ENCODE measurements at places on chromosomes 7 and 10. TPM values are rescaled to one million over a fixed set of nuclear protein-coding genes. Genes with fewer than 3 reads are reported as not detected.

DNA sequence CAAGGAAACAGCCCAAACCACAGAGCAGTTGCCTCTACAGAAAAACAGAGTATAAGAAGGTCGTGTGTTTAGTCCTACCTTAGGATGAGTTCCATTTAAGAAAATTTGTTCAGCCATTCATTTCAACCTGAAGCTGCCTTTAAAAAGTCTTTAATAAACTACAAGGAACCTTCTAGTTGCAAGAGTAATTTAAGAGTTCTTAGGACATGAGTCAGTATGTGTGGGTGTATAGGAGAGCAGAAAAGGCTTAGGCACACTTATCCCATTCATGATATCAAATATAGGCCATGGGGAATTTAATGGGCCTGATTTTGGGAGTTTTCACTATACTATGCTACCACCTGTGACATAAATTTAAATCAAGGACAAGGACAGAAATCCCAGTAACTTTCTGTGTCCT, 496.8 kb downstream of the TFEC start:
- no peak for DNase-seq
- no peaks in the 10 kb centered on the region for H3K36me3 ChIP-seq
- no peak overlapping the region for H3K27ac ChIP-seq
- H3K27me3 ChIP-seq: no peaks in the 10 kb centered on the region
- no peak overlapping the region for H3K4me3 ChIP-seq
- no peaks in the 10 kb centered on the region for H3K4me1 ChIP-seq

Gene PNLIPRP3
- total RNA-seq: not detected

Gene EGFR
- total RNA-seq: 0.16 TPM

Gene C10orf53
- total RNA-seq: not detected

Gene IL6
- 0.68 TPM for total RNA-seq

Gene LRRN3
- total RNA-seq: 52.3 TPM

Gene PUS7
- total RNA-seq: 10.2 TPM

GRCh38 chr10:73206385-73206784, 38.5 kb downstream of the FAM149B1 start:
- H3K4me3 ChIP-seq: no peak overlapping the region
- H3K4me1 ChIP-seq: no peaks in the 10 kb centered on the region
- no peak for DNase-seq
- H3K27ac ChIP-seq: no peak overlapping the region
- no peaks in the 10 kb centered on the region for H3K27me3 ChIP-seq

- no peaks in the 10 kb centered on the region for H3K4me1 ChIP-seq
- no peak overlapping the region for H3K27ac ChIP-seq
- no peaks in the 10 kb centered on the region for H3K27me3 ChIP-seq
- H3K36me3 ChIP-seq: no peaks in the 10 kb centered on the region
Observed at GRCh38 chr7:83119494-83119893, 43.2 kb downstream of the PCLO start.

DNA sequence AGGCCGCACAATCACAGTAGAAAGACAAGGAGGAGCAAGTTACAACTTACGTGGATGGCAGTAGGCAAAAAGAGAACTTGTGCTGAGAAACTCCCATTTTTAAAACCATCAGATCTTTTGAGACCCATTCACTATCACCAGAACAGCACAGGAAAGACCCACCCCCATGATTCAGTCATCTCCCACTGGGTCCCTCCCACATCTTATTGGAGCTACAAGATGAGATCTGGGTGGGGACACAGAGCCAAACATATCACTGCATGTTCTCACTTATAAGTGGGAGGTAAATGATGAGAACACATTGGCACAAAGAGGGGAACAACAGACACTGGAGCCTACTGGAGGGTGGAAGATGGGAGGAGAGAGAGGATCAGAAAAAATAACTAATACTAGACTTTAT, 32.4 kb downstream of the NOLC1 start:
- no peaks in the 10 kb centered on the region for H3K36me3 ChIP-seq
- H3K4me3 ChIP-seq: no peak overlapping the region
- no peaks in the 10 kb centered on the region for H3K4me1 ChIP-seq

Gene OR2A42
- total RNA-seq: not detected

DNA sequence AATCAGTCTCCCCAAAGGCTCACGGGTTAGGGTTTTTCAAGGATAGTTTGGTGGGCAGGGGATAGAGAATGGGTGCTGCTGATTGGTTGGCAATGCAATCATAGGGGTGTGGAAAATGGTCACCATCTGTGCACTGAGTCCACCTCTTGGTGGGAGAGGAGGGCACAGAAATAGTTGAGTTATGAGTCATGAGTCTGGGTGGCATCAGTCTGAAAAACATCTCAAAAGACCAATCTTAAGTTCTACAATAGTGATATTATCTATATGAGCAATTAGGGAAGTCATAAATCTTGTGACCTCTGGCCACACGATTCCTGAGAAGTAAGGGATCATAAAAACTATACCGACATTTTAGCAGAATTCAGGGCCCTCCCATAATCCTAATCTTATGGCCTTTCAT, 62.7 kb downstream of the LGI1 start:
- H3K27me3 ChIP-seq: no peaks in the 10 kb centered on the region
- no peaks in the 10 kb centered on the region for H3K36me3 ChIP-seq
- H3K4me3 ChIP-seq: no peak overlapping the region

DNA sequence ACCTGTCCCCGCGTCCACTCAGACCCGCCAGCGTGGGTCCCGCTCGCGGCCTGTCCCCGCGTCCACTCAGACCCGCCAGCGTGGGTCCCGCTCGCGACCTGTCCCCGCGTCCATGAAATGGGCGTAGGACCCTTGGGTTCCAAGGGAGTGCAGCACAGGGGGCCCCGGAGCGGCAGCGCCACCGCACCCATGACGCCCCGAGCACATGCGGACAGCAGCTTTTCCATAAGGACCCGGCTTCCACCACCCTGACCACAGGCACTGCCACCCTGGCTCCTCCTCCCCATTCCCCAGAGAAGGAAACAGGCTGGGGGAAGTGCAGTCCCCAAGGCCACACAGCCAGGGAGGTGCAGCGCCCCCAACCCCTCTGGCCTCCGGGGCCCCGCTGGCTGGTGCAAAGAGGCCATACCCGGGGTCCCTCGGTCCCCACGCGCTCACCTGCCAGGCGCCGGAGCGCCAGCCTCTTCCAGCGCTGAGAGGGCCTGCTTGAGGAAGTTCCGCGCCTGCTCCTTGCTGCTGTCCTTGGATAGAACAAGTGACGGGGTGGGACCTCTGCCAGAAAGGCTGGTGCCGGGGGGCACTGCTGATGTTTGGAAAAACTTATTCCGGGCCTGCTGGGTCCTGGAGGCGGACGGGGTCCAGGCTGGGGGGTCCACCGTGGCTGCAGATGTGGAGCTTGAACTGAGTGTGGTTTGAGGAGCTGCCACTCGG, 14.9 kb downstream of the MICALL2 start:
- no peaks in the 10 kb centered on the region for H3K36me3 ChIP-seq
- no peaks in the 10 kb centered on the region for H3K4me1 ChIP-seq
- no peaks in the 10 kb centered on the region for H3K27me3 ChIP-seq
- no peak for DNase-seq

GRCh38 chr10:7824251-7824650, 5.9 kb downstream of the TAF3 start:
- peaks cover 12% of the 10 kb centered on the region for H3K4me1 ChIP-seq
- H3K36me3 ChIP-seq: peaks cover 41% of the 10 kb centered on the region
- no peak for DNase-seq
- no peak overlapping the region for H3K27ac ChIP-seq
- H3K27me3 ChIP-seq: no peaks in the 10 kb centered on the region

GRCh38 chr10:104274762-104275721, 6.1 kb downstream of the GSTO2 start:
- H3K36me3 ChIP-seq: no peaks in the 10 kb centered on the region
- no peak overlapping the region for H3K27ac ChIP-seq
- H3K4me3 ChIP-seq: peak overlapping the region; percentile 9
- H3K4me1 ChIP-seq: peaks cover 9% of the 10 kb centered on the region
- DNase-seq: peak; percentile 37
- H3K27me3 ChIP-seq: no peaks in the 10 kb centered on the region

- no peak overlapping the region for H3K4me3 ChIP-seq
- no peak for DNase-seq
- no peaks in the 10 kb centered on the region for H3K27me3 ChIP-seq
- H3K36me3 ChIP-seq: no peaks in the 10 kb centered on the region
- H3K27ac ChIP-seq: no peak overlapping the region
Observed at GRCh38 chr10:3255075-3255474, 82.5 kb upstream of the PITRM1 start.

DNA sequence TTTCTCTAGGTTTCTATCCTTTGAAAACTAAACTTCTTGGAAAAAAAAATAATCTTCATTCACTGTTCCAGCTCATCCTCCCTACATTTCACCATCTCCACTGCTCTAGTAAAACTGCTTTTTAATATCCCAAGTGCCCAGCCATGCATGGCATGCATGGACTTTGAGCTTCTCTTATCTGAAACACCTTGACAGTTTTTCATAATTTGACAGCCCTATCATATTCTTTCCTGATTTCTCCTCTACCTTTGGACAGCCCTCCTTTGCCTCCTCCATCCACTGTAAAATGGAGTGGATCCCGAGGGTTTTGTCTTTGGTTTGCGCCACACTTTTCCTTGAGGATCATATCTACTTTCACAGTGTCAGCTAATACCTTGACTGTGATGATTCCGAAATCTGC, 212.8 kb downstream of the ANK3 start:
- no peaks in the 10 kb centered on the region for H3K27me3 ChIP-seq
- no peak overlapping the region for H3K27ac ChIP-seq
- H3K4me3 ChIP-seq: no peak overlapping the region
- H3K4me1 ChIP-seq: no peaks in the 10 kb centered on the region
- peaks cover 30% of the 10 kb centered on the region for H3K36me3 ChIP-seq

Gene SPAG6
- total RNA-seq: not detected

Gene FOXI2
- not detected for total RNA-seq

Gene PNLIPRP2
- 0.82 TPM for total RNA-seq

Data from T-cell (primary cell).